ENCODE measurements at places on chromosomes 7 and 10.

GRCh38 chr7:137086896-137087295 is 218.4 kb downstream of the CHRM2 start:
- no peak for DNase-seq

- no peak for DNase-seq
Measured at GRCh38 chr7:67754651-67755050, 758.0 kb downstream of the TYW1 start.

- DNase-seq, result no peak
Measured at GRCh38 chr7:135761751-135762488, 13.3 kb upstream of the FAM180A start.

DNA sequence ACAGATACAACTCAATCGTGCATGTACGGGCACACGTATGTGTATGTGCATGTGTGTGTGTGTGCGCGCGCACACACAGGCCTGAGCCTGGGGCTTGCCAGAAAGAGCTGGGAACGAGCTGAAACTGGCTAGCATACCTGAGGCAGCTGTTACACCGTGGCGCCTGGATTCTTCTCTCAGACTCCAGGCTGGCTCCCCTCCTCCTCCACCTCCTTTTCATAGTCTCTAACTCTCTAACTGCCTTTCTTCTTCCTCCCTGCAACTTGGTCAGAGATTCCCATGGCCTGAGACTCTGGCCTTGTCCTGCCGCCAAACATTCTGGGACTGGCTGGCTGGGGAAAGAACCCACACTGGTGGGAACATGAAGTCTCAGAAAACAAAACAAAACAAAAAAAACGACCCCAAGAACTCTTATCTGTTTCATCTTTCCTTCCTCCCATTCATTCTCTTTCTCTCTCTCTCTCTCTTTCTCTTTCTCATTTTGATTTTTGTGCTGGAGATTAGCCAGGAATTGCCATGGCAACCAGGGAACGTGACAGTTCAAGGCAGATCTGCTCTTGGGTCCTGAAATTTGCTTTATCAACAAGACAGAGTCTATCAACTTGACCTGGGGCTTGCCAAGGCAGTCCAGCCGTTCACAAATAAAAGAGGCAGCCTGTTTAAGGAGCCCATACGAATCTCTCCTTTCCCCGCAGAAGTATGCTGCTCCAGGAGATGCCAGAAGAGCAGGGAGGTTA is 76.8 kb upstream of the SEM1 start:
- no peak for DNase-seq

DNA sequence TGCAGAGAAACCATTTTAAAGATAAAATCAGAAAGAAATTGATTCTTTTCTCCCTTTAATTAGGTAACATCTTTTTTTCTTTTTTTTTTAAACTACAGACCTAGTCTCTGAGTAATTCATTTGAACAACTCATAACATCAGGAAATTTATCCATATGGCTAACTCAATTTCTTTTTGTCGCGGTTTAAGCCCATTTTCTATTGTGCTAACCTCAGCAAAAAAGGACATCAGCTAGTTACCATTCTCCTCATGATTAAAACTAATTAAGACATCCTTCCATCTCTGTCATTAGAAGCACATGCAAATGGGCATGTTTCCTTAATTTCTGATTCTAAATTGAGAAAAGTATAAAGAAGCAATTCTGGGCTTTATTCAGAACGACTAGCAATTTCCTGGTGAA is 57.8 kb downstream of the ANK3 start:
- no peak for DNase-seq

GRCh38 chr10:121942749-121943416 is 15.1 kb upstream of the ATE1 start:
- DNase-seq, result no peak

GRCh38 chr10:98915911-98916310 is 319.7 kb downstream of the HPSE2 start:
- no peak for DNase-seq

DNA sequence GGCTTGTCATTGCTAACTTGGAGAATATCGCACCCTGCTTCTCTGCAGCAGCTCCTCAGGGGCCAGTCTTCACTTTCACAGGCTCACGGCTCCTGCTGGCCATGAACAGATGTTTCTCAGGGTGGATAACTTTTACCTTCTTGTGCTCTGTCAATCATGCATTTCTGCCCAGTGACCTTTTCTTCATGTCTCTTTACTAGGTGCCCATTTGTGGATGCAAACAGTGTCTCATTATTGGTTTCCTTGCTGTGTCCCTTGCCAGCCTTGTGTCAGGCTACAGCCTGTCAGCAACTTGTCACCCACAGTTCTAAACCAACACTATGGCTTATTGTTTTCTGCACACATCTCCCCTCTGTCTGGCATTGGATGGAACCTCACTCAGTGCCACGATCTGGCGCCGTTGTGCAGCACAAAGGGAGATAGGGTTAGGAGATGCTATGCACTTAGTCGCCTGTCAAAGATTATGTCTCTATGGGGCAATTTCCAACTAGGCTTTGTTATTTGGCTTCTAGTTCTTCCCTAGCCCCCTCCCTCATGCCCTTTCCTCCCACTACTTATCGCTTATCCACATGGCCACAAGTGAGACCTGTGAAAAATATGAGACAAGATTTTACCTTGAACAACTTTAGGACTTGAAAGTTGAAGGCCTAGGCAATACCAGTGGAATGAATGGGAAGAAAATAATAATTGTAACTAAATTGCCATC is 45.7 kb upstream of the NXPH1 start:
- no peak for DNase-seq

DNA sequence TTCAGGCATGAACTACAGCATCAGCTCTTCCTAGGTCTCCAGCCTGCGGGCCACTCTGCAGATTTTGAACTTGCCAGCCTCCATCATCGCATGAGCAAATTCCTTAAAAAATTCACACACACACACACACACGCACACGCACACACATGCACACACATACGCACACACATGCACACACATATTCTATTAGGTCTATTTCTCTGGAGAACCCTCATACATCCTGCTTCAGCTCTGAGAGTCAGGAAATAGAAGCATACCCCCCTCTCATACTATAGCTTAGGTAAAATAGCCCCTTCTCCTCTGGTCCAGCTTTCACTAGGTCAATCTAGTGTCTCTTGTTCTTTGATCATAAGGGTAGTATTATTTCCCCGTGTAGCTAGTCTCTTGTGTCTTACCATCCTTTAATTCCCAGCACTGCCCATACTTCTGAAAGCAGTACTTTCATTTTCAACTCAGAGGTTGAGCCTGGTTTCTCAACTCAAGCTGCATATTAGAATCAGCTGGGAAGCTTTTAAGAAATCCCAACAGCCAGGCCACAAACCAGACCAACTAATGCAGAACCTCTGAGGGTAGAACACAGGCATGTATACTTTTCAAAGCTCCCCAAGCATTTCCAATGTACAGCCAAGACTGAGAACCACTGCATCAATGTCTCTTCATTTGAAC is 30.9 kb upstream of the ITGB8 start:
- DNase-seq, result no peak

- no peak for DNase-seq
Measured at GRCh38 chr10:36608251-36608650, 517.1 kb upstream of the ANKRD30A start.

GRCh38 chr7:133556553-133556952 is 303.7 kb downstream of the EXOC4 start:
- no peak for DNase-seq

GRCh38 chr10:86387178-86387794 is 20.7 kb upstream of the GRID1 start:
- DNase-seq, result no peak

DNA sequence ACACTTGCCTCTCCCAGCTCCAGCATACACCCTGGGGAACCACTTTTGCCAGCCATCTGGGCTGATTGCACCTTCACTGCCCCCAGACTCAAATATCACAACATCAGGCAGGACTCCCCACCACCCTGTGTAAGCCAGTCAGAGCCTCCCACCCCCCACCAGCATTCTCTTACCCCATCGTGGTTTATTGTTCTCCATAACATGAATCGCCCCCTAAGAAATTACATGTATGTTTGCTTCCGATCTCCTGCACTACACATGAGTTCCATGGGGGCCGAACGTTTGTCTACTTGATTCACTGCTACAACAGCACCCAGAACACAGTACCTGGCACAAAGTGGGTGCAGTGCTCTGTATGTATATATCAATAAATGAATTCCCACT is 39.4 kb downstream of the CREB3L2 start:
- no peak for DNase-seq

DNA sequence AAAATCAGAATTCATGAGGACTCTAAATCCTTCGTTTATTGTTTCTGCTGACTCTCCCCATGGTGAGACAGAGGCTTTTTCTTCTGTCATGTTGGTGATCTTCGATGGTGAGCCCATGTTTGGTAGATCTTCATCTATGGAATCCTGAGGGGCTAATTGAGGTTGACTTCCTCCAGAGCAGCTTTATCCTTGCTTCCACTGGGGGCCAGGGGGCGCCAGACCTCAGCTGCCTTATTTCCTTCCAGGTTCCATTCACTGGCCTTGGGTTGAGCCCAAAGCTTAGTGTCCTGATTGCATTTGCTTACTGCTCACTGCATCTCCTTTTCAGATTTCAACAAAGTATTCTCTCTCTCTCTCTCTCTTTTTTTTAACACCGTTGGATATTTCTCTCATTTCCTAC is 80.7 kb downstream of the GCC1 start:
- DNase-seq, result no peak

- DNase-seq, result no peak
Measured at GRCh38 chr10:76202777-76203176, 771.4 kb downstream of the LRMDA start.
